CD4-positive, alpha-beta T cell treated with Interleukin-10 for 1 hour (primary cell): ENCODE measurements at places on chromosomes 11 and 22.

DNA sequence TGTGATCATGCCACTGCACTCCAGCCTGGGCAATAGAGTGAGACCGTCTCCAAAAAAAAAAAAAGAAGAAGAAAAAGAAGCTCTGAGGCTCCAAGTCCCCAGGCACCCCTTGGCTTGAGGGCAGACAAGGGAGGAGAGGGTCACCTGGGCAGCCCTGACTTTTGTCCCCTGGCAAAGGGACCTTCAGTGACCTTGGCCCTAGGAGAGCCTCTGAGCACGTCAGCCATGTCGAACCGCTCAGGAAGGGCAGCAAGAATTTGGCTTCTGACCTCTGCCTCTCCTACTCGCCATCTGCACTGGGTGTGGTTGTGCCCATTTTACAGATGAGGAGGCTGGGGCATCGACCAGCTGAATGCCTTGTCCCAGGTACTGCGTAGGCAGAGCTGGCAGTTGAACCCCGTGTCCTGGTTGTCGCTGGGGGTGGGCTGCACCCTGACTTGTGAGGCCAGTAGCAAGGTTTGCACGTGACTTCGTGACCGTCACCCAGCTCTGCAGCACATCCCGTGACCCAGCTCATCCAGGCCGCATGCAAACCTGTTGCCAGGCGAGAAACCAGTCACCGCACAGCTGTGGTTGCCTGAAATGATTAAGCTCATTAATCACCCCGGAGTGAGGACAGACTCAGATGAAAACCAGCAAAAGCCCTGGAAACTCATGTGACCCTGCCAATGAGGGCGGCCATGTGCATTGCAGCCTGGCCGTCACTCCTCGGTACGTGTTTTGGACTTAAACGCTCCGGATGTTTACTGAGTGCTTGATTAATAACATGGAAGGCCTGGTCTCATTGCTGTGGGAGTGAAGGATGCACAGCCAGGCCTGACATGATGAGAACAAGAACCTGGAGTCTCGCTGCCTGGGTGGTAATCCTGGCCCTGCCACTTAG lies 47.7 kb upstream of the PPP6R3 start:
- DNase-seq: no peak

DNA sequence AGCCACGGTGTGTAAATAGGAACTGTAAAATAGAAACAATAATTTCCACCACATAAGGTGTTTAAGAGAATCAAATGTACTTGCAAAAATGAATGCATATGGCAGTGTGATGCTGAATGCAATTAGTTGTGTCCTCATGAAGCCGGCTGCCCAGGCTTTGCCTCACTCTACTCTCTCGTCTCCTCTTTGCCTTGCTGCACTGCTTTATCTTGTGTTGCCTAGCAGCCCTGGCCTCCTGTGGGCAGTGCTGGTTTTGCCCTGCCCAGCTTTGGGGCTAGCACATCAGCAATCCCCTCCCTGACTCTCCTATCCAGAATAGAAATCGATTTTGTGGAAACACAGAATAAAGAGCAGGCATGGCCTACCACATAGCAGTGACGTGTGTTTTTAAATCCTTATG lies 30.0 kb downstream of the LRRC32 start:
- DNase-seq: no peak

DNA sequence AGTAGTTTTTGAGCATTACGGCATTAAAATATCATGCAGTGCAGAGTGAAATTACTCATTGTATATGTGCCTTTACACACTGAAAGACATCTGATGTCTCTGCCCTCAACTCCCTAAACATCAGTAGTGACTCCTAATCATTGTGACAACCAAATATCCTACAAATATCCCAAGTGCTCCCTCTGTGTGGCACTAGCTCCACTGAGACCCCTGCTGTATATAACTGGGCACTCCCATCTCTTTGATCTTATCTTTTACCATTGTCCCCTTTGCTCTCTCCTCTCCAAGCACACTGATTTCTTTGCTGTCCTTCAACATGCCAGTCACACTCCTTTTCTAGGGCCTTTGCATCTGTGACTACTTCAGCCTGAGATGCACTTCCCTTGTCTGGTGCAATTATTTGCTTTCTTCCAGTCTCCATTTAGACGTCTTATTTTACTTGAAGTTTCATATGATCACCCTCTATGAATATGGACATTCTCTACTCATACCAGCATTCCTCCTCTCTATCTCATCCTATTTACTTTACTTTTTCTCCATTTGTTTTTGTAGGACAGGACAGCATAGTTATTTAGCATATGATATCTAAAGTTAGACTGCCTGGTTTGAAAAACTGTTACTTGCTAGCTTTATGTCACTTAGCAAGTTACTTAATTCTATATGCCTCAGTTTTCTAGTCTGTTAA lies 2.4 kb downstream of the SLC5A12 start:
- DNase-seq: no peak

DNA sequence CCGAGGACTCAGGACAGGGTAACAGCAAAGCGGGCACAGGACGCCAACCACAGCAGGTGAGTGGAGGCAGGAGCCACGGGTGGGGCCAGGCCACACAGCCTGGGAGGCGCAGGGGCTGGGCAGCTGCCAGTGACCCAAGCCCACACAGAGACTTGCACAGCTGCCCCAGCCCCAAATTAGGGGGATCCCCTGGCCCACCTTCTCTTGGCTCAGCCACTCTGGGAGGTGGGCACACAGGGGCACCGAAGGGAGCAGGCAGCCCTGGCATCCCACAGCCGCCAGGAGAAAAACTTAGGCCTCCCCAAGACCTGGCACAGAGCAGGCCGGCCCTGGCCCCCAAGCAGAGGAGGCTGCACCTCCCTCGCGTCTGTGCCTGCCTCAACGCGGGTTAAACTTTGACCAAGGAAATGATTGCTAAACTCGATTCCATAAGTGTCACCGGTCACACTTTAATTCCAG lies at the start of gene SLC22A12:
SLC22A12 (plus strand) TSS at position 458 of the 459 bp plus-strand sequence. CDS start 337 bp downstream, outside the sequence.
- no peak for DNase-seq

DNA sequence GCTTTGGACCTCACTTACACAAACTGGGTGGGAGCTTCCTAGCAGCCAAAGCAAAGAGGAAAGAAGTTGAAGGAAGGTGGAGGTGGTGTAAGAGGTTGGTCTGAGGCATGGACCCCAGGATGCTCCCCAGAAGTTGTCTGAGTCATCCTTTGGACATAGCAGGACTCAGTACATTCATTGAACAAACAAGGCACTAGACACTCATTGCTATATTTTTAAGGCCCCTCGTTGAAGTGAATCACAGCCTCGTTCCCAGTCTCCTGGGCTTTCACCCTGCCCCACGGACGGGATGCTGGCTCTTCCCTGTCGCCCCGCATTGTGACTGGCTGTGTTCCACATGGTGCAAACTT lies 95.9 kb upstream of the FGF3 start:
- no peak for DNase-seq
